ENCODE measurements at places on chromosomes 2 and 18.

GRCh38 chr2:160168878-160169277, 31.2 kb downstream of the ITGB6 start:
- DNase-seq = no peak

DNA sequence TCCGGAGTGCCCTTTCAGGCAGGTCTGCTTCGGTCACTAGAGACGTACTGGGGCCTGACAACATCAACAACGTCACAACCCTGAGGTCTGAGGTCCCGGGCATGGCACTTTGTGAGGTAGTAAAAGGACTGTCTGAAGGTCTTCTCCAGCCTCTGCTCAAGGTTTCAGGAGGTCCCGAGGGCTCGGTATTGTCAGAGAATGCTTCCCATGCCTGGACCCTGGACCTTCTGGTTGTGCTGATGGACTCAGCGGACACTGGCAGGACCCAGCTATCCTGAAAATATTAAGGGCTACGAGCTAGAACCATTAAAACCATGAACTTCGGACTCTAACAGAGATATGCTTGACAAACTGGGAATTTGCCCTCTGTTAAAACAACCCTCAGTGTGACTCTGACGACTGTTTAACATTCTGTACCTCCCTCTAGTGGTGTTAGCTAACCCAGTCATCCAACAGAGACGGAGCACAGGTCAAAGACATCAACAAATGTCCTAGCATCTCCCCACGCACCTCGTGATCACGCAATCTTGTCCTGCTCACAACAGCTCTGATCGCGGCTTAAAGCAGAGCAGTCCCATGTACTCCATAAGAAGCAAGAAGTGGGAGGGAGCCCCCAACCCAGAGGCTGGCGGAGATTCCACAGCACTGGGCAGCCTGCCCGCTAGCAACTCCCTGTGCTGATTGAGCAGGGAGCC, 96.5 kb downstream of the CCDC93 start:
- no peak for DNase-seq

- peak; percentile 4 for DNase-seq
Measured at GRCh38 chr2:41698678-41699422, 349.0 kb upstream of the PKDCC start.

- no peak for DNase-seq
Measured at GRCh38 chr2:202519453-202519852, 115.3 kb upstream of the FAM117B start.
